ENCODE measurements at places on chromosomes 1 and 21. TPM values are rescaled to one million over a fixed set of nuclear protein-coding genes. Genes with fewer than 3 reads are reported as not detected.

SPRR2D gene
- not detected for total RNA-seq

TNFRSF8 gene
- total RNA-seq: not detected

DMBX1 gene
- 0.55 TPM for total RNA-seq

PRR9 gene
- total RNA-seq: not detected

KCNA3 gene
- 3.6 TPM for total RNA-seq

HSD11B1 gene
- 0.77 TPM for total RNA-seq

TFF2 gene
- not detected for total RNA-seq

OR2L3 gene
- 0.33 TPM for total RNA-seq

HLX gene
- total RNA-seq: 6.2 TPM

KRTAP11-1 gene
- not detected for total RNA-seq

IRF6 gene
- total RNA-seq: 7.8 TPM

EXTL1 gene
- total RNA-seq: 1.6 TPM

RPE65 gene
- 37.7 TPM for total RNA-seq

TRIM63 gene
- 6.3 TPM for total RNA-seq

SLC26A9 gene
- total RNA-seq: not detected

SLC1A7 gene
- total RNA-seq: 148 TPM

SLC37A1 gene
- total RNA-seq: 13.5 TPM

PUM1 gene
- total RNA-seq: 166 TPM

COL11A1 gene
- 239 TPM for total RNA-seq

KRTAP10-11 gene
- total RNA-seq: not detected

CELA2B gene
- total RNA-seq: not detected

DPYD gene
- total RNA-seq: 31.3 TPM

KTI12 gene
- 10.9 TPM for total RNA-seq

OLFML3 gene
- 89.9 TPM for total RNA-seq

OLIG1 gene
- total RNA-seq: 0.38 TPM

ECM1 gene
- total RNA-seq: 2.1 TPM

KRTAP12-2 gene
- not detected for total RNA-seq

CRYBG2 gene
- total RNA-seq: 1.9 TPM

PHTF1 gene
- 57.7 TPM for total RNA-seq

SIM2 gene
- total RNA-seq: 0.38 TPM

LDLRAD1 gene
- total RNA-seq: not detected

PROX1 gene
- total RNA-seq: 92.5 TPM
